COLO829 (cell line): ENCODE measurements at places on chromosomes 2 and 18.

DNA sequence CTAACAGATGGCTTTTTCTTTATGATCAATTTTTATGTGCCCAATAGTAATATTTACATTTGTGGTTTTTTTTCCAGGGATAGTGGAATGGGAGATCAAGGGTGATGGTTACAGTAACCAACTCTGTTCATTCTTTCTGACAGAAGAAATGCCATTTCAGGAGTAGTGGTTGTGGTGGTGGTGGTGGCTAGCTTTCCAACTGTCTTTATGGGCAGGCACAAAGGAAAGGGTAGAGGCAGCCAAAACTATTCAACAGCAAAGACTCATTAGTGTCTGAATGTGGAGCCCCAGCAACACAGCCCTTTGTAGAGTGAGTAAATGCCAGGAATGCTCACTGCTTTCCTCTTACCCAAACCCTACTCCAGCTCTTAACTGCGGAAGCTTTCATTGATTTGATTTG lies 227.7 kb downstream of the RND3 start:
- DNase-seq, result no peak

GRCh38 chr2:201883606-201884369 lies 77.5 kb downstream of the CDK15 start:
- no peak for DNase-seq

GRCh38 chr2:202671317-202672035 lies 36.7 kb downstream of the FAM117B start:
- no peak for DNase-seq

DNA sequence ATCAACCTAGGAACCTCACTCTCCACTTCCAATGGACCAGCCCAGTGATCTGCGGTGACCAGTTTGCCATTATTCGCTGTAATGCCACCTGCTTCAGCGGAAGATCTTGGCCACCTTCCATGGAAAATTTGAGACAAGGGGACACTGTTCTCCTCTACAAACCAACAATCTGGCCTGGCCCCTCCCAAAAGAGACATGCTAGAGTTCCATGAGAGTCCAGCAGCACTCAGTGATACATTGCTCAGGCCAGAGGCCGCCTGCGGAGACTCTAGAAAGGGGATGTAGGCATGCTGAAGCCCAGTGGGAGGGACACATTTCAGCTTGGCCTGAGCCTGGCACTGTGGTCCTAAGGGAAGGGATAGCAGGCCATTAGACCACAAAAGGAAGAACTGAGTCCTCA lies 58.3 kb downstream of the COL6A3 start:
- DNase-seq, result no peak

- no peak for DNase-seq
Observed at GRCh38 chr2:191917967-191918651, 71.2 kb upstream of the CAVIN2 start.

DNA sequence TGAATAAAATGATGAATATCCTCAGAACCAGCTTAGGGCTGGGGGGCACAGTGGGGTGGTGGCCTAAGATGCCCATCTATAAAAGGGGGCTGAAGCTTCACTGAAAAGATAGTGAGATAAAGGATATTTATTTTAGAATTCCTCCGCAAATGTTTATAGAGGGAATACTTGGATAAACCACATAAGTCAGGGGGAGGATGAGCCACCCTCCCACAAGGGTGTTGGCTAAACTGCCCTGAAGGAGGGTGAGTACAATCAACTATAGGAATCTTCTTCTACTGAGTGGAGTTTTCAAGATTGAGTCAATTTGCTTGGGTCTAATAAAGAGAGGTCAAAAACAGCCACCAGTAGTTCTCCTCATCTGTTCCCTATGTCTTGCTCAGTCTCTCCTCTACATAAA lies 114.5 kb upstream of the TANK start:
- DNase-seq, result no peak

DNA sequence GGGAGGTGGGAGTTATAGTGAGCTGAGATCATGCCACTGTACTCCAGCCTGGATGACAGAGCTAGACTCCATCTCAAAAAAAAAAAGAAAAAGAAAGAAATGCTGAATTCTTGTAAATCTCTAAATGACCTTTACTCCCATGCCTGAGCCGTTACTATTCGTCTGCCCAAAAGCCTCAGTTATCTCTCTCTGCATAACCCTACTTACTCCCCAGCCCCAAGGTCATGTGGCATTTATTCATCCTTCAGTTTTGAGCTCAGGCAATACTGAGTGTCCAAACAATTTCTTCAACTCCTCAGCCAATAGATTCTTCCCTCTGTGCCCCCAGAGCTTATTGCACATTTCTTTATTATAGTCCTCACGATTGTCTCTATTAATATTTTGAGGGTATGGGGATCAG lies 28.8 kb downstream of the RAB1A start:
- no peak for DNase-seq

- DNase-seq, result no peak
Observed at GRCh38 chr2:175806125-175806490, 196.0 kb downstream of the LNPK start.
